Activated naive CD4-positive, alpha-beta T cell treated with anti-CD3 and anti-CD28 coated beads, Interleukin-2, amount 50 U/mL, for 16 hours (primary cell): ENCODE measurements at places on chromosomes 2 and 18.

DNA sequence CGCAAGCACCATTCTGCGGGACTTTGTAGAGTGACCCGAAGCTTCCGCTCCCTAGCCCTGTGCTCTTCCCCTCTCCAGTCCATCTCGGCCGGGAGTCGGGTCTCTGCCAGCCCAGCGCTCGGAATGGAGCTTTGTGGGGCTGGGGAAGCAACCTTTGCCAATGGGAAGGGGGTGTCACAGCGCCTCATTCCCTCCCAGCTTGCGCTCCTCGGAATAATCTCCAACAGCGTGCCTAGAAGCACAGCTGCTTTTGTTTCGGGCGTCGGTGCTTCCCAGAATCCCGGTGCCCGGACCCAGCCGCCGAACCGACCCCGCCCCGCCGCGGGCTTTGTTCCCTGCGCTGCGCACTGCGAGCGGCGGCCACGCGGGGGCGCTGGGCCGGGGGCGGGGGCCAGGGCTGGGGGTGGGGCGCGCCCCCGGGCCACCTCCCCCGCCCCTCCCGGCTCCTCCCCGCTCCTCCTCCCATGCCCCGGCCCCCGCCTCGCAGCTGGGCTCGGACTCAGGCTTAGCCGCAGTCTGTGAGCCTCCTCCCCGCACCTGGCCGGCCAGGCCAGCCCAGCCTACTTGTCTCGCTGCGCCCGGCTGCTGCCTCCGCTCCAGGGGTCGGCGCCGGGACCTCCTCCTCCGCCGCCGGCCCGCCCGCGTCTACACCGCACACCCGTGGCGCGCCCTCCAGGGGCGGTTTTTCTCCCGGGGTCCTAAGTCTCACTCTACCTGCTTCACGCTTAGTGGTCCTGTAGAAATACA lies 77.7 kb upstream of the SMAD2 start:
- peak; percentile 40 for DNase-seq

- no peak for DNase-seq
Measured at GRCh38 chr2:157169889-157170288, 87.6 kb upstream of the GALNT5 start.

DNA sequence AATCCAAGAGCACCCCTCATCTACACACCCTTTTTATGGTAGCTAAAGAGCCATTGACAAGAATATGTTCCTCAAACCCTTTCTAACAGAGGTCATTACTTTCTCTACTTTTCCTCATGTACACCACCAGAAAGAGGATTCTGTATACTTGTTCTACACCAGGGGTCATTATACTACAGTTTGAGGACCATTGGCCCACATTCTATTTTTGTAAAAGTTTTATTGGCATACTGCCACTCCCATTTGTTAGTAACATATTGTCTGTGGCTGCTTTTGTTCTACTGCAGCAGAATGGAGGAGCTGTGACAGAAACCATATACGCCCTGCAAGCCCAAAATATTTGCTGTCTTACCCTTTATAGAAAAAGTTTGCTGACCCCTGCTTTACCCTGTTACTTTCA lies 14.3 kb downstream of the HTR2B start:
- no peak for DNase-seq

GRCh38 chr2:232884549-232885263 lies 14.6 kb downstream of the SNORC start:
- DNase-seq = no peak

GRCh38 chr2:73652348-73652747 lies 10.1 kb upstream of the NAT8 start:
- DNase-seq = no peak

DNA sequence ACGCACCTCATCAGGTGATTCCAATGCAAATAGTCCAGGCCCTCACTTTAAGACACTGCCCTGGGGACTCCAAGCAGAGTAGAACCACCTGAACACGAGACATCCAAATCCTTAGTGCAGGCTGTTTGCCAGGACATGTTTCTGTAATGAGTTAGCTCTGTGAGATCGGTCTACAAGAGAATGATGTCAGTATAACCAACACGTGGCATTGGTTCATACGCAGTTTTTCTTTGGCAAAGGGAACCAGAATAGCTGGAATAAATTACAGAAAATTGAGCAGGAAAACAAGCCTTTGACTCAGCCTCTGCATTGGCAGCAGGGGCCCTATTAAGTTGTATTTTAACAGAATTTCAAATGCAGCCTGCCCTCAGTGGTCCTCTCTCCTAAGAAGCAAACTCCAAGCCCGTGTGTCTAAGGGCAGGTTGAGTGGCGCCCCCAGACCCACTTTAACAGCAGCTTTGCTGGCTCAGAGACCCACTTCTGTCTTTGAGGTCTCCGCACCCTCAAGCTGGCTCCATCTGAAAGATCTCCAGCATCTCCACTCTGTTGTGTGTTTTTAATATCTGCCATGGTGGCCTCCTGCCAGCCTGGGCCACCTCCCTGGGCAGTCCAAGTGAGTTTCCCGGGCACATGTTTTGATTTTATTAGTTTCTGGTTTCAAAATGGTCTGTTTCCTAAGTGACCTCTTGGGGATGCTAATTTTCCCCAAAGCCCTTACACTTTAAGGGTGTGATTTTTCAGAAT lies 61.3 kb downstream of the ALPK2 start:
- DNase-seq = no peak

DNA sequence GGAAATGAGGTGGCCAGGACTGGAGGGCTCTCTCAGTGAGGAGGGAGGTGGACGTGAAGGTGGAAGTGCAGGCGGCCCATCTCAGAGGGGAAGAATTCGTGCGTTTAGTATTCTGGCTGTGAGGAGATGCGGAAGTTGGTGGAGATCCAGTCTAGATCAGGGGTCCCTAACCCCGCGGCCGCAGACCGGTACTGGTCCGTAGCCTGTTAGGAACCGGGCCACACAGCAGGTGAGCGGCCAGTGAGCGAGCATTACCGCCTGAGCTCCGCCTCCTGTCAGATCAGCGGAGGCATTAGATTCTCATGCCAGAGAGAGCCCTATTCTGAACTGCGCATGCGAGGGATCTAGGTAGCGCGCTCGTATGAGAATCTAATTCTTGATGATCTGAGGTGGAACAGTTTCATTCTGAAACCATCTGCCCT lies 1.6 kb upstream of the FHOD3 start:
- DNase-seq = no peak

- DNase-seq = no peak
Measured at GRCh38 chr2:212001325-212001724, 537.3 kb downstream of the ERBB4 start.

GRCh38 chr2:118994778-118995177 lies 52.8 kb downstream of the MARCO start:
- no peak for DNase-seq

- DNase-seq = no peak
Measured at GRCh38 chr2:106885329-106885728, 638 bp downstream of the ST6GAL2 start.

GRCh38 chr18:5998166-5998881 lies 103.0 kb upstream of the TMEM200C start:
- DNase-seq = no peak

- DNase-seq = no peak
Measured at GRCh38 chr18:5729983-5730699, 165.2 kb downstream of the TMEM200C start.

DNA sequence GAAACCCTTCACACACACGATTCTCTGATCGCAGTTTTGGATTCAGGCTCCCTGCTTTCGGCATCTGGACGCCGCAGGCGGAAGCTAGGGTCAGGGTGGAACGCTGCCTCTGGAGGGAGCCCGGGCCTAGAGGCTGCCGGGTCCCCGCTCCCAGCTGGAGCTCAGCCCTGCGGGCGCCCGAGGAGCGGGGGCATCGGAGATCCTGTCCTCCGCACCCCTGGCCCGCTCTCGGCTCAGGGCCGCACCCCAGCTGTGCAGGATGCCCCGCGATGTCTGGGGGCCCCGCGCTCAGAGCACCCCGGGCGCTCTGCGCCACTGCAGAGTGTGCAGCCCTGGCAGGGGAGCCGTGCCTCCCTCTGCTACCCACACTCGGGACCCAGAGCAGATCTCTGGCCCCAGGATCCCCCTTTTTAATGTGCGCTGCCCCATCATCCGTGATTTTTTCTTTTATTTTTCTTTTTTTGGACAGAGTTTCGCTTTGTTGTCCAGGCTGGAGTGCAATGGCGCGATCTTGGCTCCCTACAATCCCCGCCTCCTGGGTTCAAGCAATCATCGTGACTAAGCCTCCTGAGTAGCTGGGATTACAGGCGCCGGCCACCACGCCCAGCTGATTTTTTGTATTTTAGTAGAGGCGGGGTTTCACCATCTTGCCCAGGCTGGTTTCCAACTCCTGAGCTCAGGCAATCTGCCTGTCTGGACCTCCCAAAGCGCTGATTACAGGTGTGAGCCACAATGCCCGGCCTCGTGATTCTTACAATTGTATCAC lies 54.8 kb upstream of the TUBA3E start:
- DNase-seq = no peak

DNA sequence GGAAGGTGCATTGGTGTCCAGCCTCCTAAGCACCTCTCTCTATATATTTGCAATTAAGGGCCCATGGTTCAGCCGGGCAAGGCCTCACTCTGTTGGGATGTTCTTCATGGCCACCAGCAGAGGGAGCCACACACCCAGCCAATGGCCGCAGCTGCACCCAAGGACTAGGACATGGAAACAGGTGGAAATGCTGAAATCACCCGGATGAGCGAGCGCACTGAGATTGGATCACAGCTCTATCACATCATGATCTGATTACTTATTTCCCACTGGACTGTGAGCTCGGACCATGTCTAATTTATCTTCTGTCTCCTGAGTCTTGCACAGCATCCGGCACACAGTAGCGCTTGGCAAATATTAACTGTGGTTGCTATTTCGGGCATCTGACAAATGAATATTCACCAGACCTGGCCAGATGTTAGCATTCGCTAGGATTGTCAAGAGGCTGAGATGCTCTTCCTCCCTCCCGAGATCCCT lies 31.2 kb downstream of the KIF3C start:
- peak; percentile 70 for DNase-seq

GRCh38 chr18:55650363-55650870 lies 62.4 kb upstream of the TCF4 start:
- no peak for DNase-seq

DNA sequence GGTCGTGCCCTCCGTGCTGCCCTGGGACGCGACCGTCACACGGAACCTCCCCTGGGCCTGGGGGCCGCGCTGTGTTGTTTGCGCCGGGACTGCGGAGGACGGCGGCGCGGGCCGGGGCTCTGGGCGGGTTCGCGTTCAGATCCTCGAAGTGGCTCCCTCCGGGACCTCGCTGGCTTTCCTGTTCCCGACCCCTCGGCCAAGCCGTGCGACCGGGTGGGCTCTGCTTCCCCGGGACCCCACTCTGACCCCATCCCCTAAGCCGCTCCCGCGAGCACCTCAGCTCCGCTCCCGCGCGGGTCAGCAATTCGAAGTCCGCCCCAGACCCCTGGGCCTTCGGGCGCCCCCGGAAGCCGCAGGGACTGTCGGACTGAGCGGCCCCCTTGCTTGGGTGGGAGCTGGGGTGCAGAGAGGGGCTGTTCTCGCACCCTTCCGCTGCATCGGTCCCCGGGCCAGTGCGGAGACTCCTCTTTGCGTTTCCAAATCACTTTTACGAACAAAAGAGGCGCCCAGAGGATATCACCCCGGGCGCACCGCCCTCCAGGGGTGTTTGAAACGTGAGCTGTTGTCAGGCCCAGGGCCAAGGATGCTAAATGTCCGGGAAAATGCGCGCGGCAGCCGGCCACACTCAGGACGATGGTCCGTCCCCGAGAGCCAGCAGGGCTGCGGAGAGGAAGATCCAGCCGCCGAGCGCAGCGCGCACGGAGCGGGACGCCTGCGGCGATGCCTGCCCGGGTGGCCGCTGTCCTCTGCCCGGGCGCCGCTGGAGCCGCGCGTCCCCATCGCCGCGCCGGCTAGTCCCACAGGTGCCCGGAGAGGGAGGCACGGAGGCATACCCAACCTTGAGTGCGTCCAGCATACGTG lies 73.5 kb downstream of the ZCCHC2 start:
- no peak for DNase-seq

DNA sequence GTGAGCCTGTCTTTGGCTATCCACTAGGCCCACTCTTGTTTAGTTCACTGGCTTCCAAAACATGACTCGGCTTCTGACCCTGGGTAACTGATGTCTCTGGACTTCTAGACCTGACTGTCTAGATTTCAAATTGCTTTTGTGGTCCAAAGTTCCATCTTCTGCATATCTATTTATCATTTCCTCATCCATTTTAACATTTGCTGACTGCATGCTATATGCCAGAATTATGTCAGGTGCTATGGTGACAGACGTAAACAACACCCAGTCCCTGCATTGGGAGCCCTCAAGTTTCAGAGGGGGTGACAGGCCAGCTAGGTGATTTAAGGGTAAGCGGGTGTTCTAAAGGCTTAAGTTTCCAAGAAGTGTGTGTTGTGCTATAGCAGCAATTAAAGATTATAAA lies 140.9 kb downstream of the PIEZO2 start:
- no peak for DNase-seq

- DNase-seq = no peak
Measured at GRCh38 chr2:11094021-11094810, 61.1 kb upstream of the SLC66A3 start.

- DNase-seq = no peak
Measured at GRCh38 chr2:201798252-201798913, 8.0 kb upstream of the CDK15 start.

DNA sequence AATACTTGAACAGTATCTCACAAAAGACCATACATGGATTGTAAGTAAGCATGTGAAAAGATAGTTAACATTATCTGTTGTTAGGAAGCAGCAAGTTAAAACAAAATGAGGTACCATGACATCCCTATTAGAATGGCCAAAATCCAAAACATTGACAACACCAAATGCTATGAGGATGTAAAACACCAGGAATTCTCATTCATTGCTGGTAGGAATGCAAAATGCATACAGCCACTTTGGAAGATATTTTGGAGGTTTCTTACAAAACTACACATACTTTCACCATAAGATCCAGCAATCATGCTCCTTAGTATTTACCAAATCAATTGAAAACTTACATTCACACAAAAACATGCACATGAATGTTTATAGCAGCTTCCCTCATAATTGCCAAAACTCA lies 30.9 kb upstream of the ICOS start:
- DNase-seq = no peak

DNA sequence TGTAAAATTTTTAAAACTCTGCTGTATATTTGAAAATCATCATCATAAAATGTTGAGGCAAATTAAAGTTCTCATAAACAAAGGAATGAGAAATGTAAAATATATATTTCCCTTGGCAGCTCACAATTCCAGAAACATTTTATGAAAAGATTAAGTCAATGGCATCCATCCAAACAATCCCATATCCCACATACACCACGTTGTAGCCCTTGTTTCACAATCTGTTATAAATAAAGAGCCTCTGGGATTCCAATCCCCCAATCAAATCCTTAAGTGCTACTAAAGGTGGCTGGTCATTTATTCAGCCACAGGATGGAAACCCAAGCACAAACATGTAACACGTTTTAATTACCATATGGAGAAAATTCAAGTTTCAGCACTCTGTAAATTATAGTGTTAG lies 51.7 kb downstream of the GFPT1 start:
- DNase-seq = no peak
